ENCODE measurements at places on chromosomes 13 and 19.

DNA sequence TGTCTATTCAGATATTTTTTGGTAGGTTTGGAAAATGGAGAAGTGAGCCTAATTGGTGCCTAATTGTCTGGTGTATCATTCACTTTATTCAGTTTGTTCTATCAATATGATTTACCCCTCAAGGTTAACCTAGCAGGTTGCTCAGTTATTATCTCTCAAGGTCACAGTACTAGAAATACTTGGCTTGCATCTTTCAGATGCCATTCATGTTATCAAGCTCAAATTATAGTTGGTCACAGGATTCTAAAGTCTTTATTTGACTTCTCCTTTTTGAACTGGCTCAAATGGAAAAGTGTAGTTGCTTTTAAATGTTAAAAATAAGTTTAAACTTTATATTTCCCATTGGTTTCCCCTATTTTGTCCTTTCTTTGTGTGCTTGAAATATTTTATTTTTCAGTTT, 2.6 kb downstream of the KCNRG start:
- DNase-seq, result no peak

DNA sequence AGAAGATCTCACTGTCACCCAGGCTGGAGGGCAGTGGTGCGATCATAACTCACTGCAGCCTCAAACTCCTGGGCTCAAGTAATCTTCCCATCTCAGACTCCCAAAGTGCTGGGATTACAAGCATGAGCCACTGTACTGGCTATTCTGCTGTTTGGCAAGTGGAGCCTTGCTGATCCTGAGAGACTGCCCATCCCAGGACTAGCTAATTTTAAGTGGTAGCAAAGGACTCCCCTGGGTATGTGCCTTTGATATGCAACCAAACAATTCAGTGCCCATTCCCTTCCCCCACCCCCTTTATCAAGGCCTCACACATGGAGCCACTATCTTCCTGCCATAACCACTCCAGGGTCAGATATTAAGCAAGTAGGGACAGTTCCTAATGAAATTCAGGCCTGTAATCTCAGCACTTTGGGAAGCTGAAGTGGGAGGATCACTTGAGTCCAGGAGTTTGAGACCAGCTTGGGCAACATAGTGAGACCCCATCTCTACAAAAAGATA, 17.0 kb upstream of the ZNF460 start:
- no peak for DNase-seq

- DNase-seq, result no peak
Measured at GRCh38 chr13:60753641-60754040, 356.6 kb downstream of the TDRD3 start.

DNA sequence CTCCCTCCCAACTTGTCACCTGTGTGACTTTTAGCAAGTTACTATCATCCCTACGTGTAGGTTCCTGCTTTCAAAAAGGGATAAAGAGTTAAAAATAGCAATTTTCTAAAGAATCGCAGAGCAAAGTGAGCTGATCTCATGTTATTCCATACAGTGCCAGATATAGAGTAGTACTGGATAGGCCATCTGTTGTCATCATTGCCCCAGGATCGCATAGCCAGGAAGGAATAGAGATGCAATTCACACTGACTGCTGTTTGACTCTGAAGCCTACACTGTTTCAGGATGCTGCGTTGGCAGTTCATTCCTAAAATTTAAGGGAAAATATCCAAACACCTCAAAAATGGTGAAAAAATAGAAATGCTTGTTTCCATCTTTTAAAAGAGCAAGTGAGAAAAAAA, 138.9 kb downstream of the SHISA2 start:
- no peak for DNase-seq

GRCh38 chr13:21683034-21683733, 12.3 kb downstream of the FGF9 start:
- DNase-seq, result no peak

DNA sequence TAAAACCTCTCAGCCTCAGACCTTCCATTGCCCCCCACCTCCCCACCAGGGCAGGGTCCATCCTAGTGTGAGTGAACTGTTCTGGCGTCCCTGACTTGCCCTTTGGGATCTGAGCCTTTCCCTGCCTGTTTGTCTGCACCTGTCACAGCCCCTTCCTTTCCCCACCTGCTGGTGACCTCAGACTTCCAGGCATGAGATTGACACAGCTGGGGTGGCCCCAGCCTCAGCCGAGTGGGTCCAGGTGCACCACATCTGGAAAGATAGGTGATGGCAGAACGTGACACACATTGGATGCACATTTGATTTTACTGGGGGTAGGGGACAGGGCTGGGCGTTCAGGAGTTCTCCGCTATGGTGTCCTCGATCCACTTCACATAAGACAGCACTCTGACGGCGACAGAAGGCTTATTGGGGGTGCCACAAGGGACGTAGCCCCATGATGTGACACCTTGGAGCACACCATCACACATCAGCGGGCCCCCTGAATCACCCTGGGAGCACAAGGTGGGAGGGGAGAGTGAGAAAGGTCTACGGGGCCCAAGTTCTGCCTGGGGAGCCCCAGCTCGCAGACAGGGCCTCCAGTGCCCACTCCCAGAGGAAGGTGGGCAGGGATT, 4.6 kb downstream of the KLK1 start:
- DNase-seq, result no peak

DNA sequence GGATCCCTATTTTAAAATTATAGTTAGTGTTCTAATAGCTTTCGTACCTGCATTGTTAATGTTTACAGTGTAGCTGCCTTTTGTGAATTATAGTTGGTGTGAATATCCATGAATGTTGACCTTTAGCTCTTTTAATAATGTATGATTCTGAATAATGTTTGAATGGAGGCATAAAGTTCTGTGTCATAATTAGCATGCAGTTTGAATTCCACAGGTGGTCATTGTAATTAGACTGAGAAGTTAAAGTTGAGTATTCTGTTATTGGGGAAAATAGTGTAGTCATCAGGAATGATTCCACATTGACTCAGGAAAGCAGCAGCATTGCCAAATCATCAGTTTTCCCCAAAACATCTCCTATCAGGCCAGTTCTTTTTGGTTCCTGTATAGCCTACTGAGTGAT, 12.1 kb downstream of the GPR18 start:
- DNase-seq, result no peak

- no peak for DNase-seq
Measured at GRCh38 chr13:45895881-45896280, 44.3 kb upstream of the SIAH3 start.

DNA sequence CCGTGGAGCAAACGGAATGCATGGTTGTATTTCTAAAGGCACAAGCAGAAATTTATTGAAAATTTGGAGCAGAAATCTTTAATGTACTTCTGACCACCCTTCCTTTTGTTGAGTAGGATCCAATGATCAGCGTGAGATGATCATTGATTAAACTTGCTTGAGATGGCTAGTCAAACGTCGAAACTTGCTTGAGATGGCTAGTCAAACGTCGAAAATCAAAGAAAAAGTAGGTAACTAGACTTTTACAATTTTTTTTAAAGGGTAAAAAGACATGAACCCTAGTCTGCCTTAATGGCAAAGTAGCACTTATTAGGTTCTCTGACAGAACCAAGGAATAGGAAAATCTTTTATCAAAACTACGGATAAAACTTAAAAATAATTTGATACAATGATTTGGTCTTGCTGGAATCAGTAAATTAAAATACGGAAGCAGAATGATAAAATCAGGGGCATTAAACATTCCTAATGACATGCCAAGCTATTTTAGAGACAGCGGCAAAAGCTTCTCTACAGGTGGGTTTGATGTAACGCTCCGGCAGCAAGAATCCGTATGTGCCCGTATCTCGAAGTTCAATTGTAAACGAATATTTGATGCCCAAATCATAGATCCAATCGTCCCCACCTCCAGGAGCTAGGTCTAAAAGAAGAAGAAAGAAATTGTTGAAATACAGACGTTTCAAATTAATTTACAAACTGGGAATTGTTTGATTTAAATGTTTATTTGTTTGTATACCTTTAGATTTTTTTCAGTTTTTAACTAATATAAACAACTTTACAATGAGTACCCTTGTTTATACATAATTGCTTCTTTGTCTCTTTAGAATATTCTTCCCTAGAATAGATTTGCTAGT, 841 bp upstream of the ZC3H13 start:
- DNase-seq, result no peak

DNA sequence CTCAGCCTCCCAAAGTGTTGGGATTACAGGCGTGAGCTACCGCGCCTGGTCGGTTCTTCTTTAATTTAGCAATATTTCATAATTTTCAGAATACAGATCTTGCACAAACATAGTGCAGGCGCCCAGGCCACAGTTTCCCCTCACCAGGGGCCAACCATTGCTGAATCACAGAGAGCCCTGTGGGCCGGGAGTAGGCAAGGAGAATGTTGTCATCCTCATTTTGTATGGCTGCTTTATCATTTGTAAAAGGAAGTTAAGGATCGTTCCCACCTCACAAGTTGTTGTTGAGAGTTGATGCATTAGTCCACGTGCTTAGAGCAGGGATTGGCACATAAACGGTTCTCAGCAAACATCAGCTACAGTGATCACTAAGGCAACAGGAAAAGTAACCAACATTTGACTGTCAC, 30.2 kb downstream of the MEIS3 start:
- DNase-seq, result no peak

GRCh38 chr13:59532405-59532804, 631.3 kb downstream of the DIAPH3 start:
- no peak for DNase-seq

- DNase-seq, result no peak
Measured at GRCh38 chr19:10192922-10193321, 1.8 kb downstream of the DNMT1 start.

- no peak for DNase-seq
Measured at GRCh38 chr19:2994588-2995131, 17.3 kb downstream of the TLE6 start.

- no peak for DNase-seq
Measured at GRCh38 chr13:100668408-100668807, 6.2 kb downstream of the TMTC4 start.

DNA sequence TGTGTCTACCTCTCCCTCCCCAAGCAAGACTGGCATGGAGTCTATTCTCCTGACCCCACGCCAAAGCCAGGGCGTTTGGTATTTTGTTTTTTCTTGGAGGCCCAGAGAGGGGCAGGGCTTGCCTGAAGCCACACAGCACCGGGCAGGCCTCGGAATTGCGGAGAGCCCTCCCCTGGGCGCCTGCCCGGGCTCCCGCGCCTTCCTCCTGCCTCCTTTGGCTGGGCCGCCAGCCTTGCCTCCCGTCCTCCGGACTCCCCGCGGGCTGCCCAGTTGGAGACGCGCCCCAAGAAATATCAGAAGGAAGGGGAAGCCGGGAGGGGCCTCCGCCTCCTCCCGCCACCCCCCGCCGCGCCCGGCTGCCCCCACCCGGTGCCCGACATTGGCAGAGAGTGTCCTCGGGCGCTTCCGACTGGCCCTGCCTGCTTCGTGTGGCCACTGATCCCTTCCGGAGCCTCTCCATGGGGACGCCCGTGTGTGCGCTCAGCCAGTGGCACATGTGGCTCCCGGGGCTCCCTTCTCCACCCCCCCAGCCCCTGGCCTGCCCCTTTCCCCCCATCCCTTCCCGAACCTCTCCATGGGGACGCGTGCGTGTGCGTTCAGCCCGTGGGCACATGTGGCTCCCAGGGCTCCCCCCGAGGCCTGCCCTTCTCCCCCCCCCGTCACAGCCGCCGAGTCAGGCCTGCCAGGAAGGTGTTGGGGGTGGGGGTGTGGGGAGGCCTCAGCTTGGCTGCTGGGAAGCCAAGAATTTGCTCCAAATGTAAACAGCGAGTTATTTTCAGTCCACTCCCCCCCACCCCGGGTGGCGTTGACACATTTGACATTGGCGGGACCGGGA, 37.3 kb downstream of the NFIC start:
- DNase-seq, result peak; percentile 84

GRCh38 chr13:40121722-40122121, 466.3 kb downstream of the COG6 start:
- DNase-seq, result no peak

DNA sequence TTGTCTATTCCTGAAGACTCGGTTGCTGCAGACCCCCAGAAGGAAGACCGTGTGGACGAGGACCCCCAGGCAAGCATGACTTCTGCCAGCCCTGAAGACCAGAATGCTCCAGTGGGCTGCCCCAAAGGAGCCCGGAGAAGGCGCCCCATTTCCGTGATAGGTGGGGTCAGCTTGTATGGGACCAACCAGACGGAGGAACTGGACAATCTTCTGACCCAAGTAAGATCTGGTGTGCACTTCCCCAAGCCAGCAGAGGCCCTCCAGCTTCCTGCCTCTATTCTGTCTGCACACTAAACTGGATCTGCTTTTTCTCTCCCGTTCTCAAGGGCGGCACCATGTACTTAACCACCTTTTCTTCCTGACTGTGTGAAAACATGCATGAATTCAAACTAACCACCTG, 59.8 kb upstream of the C1QTNF9 start:
- no peak for DNase-seq

DNA sequence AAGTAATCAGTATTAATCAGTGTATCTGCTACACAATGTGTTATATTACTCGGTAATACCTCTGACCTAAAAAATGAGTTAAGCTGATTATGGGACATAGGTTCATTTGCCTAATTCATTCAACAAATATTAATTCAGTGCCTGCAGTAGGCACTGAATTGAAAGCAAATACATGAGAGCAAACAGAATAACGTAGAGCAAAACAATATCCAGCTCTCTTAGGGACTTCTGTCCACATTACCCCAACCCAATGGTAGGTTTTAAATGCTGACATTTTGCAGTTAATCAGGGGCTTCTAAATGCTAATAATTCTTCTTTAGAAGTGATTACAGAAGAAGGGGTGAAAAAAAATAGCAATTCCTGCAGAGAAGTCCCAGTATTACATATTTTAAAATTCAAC, 4.9 kb downstream of the RCBTB2 start:
- no peak for DNase-seq

DNA sequence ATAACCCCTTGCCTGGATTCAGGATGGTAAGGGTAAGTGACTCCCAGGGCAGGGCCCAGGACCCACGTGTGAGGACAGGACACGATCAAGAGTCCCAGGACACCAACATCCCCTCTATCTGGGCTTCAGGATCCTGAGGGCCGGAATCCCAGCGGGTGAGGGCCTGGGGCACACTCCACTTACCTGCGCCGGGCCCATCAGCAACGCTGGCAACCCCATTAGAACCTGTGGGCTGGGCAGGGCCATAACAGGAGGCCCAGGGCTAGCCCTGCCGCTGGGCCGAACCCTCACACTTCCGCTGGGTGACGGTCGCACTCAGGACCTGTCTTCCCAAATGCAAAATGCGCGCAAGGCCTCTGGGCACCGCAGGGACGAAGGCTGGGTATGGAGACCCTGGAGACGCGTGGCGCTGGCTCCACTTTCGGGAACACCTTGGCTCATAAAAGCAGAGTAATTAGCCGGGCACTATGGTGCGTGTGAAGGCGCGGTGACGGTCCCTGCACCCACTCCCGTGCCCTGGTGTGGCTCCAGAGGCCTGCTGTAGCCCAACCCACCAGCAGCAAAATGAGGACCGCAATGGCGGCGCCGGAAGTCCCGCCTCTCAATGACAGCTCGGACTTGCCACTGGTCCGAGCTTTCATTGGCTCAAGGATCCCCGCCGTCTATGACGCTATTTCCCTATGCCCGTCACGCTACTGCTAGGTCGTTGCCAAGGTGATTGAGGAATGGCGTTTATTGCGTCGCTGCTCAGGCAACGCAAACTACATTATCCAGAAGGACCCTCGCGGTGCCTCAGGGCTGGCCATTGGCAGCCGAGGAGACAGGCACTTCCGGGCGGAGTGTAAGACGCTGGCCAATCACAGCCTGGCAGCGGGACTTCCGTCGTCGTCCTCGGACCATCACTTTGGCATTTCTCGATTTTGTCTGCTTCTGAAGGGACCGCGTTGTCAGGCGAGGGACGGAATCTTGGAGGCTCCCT, at the start of gene ZNF132:
Gene ZNF132, minus strand, starts transcription at position 578 of the 979 bp plus-strand sequence. Its CDS starts 332 bp downstream, at position 246.
- DNase-seq, result peak; percentile 69

GRCh38 chr13:109719962-109720646, 66.3 kb downstream of the IRS2 start:
- DNase-seq, result no peak

- DNase-seq, result no peak
Measured at GRCh38 chr19:2189880-2190279, 26.1 kb downstream of the DOT1L start.

All from NCI-H446 treated with DMSO at 0.1 percent for 48 hours (cell line).